ENCODE measurements at places on chromosomes 6 and 20.

- no peak for DNase-seq
These were observed 246.0 kb upstream of the RUNX2 start for GRCh38 chr6:45082091-45082490.

- peak; percentile 74 for DNase-seq
These were observed 97.7 kb downstream of the SYCP2 start for GRCh38 chr20:59835448-59836395.

- DNase-seq: peak; percentile 68
These were observed 165.2 kb upstream of the AGPAT4 start for GRCh38 chr6:161439093-161439492.

DNA sequence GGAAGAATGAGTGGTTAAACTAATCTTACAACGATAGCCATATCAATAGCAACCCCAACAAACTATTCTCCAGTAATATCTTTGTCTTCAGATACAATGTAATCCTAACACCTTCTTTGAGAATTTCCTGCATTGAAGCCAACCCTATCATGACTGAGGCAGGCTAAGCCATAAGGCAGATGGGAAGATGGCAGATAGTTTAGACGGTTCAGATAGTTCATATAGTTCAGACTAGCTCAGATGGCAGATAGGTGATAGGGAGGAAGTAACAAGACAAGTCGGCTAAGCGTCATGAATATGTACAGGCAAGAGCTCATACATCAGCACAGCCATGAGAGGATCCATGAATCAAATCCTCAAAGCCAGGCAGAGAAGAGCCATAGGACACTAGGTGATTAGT, 39.1 kb upstream of the BEND6 start:
- DNase-seq: no peak

DNA sequence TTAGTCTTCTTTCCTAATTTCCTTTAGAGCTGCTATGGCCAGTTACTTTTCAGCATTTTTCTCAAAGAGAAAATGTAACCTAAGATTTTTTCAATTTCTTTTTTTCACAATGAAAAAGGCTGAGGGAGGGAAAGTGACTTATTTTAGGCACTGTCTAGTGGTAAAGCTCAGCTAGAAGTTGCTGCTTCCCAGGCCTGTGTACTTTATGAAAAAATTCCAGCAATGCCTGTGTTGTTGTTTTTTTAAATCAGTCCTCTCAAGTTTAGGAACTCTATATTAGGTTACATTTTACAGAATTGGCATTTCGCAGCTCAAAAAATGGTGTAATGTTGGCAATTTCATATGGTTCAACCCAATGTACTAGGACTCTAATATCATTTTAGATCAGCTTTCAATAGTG, 269.6 kb downstream of the ARID1B start:
- no peak for DNase-seq

- no peak for DNase-seq
These were observed 149.3 kb downstream of the GJA1 start for GRCh38 chr6:121584586-121585369.

DNA sequence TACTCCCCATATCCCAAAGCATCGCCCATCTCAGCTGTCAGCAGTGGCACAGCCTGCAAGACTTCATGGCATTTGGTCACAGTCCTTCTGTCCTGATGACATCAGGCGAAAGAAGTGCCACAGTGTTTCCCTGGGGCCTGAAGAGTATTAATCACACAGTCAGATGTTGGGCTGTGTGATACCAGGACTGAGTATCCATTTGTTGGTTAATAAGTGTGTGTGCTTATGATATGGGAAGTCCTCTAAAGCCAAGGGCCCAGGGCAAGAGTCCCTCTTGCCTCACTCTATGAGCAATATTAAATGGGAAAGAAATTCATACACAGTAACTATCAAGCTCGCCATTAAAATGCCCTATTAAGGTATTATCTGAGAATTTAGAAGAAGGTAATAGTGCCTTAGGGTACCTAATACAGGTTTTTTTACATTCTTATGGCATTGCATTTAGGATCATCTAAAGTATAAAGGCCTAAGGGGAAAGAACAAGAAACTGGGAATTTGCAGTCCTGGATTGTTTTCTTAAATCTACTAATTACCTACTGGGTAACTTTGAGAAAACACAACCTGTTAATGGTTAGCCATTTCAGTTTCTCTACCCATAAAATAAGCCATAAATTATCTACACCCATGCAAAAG, 204.1 kb upstream of the PREP start:
- no peak for DNase-seq
